ENCODE measurements at places on chromosomes 3 and 15. TPM values are rescaled to one million over a fixed set of nuclear protein-coding genes. Genes with fewer than 3 reads are reported as not detected.

The CERS3 gene
- 4.1 TPM for total RNA-seq

The GPR149 gene
- total RNA-seq, result 1.7 TPM

The LEKR1 gene
- total RNA-seq, result 8.4 TPM

The SLC38A3 gene
- not detected for total RNA-seq

GRCh38 chr3:58036293-58037032, 28.2 kb downstream of the FLNB start:
- peak; percentile 67 for DNase-seq

DNA sequence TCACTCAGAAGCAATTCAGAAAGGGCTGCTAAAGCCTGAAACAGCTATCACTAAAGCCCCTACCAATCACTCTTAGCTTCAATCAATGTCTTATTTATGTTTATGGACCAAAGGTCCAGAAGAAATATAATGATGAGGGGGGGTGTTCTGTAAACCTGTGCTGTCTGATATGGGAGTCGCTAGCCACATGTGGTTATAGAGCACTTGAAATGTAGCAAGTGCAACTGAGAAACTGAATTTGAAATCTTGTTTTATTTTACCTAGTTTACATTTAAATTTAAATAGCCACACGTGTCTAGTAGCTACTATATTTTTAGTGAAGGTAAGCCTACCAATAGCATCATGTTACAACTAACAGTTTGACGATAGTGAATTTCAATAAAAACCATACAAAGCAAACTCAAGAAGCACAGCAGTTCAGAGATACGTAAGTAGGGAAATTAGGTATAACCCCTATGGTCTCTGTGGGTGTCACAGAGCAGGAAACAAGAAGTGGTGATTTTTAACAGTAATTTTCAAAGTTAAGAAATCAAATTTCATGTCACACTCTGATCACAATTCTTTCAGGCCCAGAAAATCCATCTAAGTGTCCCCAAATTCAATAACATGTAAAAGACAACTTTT, 3.6 kb downstream of the POU1F1 start:
- no peak for DNase-seq

GRCh38 chr3:194560047-194560446, 73.2 kb downstream of the TMEM44 start:
- DNase-seq, result no peak

- DNase-seq, result peak; percentile 40
Observed at GRCh38 chr3:141465221-141465620, 21.6 kb upstream of the RASA2 start.

DNA sequence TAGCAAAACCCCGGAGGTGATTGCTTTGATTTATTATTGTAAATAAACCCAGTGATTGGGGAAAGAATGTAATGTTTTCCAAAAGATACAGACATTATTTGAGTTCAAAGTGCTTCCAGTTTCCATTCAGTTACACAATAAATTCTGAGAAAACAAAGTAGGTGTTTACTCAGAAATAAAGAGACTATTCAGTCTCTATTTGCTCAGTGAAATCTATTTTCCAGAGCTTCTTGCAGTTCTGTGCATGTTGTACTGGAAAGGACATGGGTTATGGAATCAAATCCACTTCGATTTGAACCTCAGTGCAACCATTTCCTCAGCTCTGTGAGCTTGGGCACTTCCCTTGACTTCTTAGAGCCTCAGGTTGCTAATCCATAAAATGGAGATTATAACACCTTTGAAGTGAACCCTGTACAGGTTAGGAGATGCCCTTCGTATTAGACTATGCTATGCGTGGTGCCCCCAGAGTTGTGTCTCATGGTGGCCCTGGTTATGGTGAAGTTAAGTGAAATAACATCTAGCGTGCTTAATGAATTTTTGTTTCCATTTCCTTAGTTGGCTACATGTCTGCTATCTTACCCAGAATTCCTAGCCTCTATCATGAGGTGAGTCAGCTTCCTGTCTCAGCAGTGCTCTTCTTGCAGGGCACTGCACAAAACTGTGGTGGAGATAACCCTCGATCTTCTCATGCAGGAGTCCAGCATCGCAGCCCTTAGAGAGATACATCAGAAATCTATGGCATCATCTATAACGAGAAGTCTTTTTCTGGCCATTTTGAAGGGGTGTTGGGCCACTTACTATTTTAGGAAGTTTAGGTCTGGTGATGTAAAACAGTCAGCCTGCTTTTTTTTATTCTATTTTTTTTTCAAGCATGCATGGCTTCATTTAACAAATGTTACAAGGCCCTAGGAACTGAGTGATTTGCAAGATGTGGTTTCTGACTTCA, 97.7 kb downstream of the RPL39L start:
- DNase-seq, result no peak

DNA sequence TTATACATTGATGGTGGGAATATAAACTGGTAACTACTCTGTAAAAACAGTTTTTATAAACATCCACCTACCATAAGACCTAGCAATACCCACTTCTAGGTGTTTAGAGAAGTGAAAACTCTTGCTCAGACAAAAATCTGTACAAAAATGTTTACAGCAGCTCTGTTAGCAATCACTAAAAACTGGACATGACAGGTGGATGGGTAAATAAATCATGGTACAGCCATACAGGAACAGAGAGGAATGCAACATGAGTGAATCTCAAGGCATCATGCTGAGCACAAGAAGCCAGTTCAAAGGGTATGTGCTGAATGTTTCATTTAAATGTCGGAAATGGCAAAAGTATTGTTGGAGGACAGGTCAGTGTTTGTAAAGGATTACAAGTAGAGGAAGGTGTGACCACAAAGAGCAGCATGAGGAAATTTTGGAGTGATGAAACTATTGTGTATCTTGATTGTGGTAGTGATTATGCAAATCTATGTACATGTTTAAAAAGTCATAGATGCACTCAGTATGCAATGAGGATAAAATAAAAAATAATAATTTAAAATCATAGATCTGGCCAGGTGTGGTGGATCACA, 2.8 kb upstream of the RNU5A-1 start:
- DNase-seq, result peak; percentile 28

GRCh38 chr3:128266453-128266852, 113.2 kb downstream of the EEFSEC start:
- no peak for DNase-seq

- no peak for DNase-seq
Observed at GRCh38 chr15:77421370-77421700, 647 bp downstream of the HMG20A start.

Measured in umbilical cord (tissue), 2 donors.